ENCODE measurements at places on chromosomes 1 and 21. TPM values are rescaled to one million over a fixed set of nuclear protein-coding genes. Genes with fewer than 3 reads are reported as not detected.

The SYCP1 gene
- total RNA-seq = not detected

The TCHHL1 gene
- not detected for total RNA-seq

The LYPD8 gene
- not detected for total RNA-seq

The CD48 gene
- total RNA-seq = 21.5 TPM

The BNIPL gene
- total RNA-seq = 5.2 TPM

The RGS13 gene
- 4.7 TPM for total RNA-seq

The APCS gene
- total RNA-seq = not detected

The CAMTA1 gene
- 63.4 TPM for total RNA-seq

The GSTM1 gene
- not detected for total RNA-seq

The ZBTB17 gene
- 42.3 TPM for total RNA-seq

The SMPDL3B gene
- 29.1 TPM for total RNA-seq

The GIPC2 gene
- 4.1 TPM for total RNA-seq

- no peak for DNase-seq
Observed at GRCh38 chr1:246001142-246001836, 505.8 kb downstream of the SMYD3 start.

- DNase-seq = peak; percentile 84
Observed at GRCh38 chr1:23169727-23170335, 1.2 kb upstream of the LUZP1 start.

- DNase-seq = no peak
Observed at GRCh38 chr1:209249785-209250440, 333.6 kb upstream of the CAMK1G start.

DNA sequence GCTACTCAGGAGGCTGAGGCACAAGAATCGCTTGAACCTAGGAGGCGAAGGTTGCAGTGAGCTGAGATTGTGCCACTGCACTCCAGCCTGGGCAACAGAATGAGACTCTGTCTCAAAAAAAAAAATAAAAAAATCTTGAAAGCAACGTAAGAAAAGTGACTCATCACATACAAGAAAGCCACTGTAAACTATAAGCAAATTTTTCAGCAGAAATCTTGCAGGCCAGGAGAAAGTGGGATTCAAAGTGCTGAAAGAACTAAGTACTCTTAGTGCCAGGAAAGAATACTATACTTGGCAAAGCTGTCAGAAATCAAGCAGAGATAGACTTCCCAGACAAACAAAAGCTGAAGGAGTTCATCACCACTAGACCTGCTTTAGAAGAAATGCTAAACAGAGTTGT, 4.4 kb upstream of the HMGN1 start:
- no peak for DNase-seq

GRCh38 chr21:16180614-16181013, 450.8 kb downstream of the USP25 start:
- DNase-seq = no peak

GRCh38 chr1:88472298-88472697, 211.8 kb upstream of the PKN2 start:
- DNase-seq = no peak

- peak; percentile 37 for DNase-seq
Observed at GRCh38 chr1:228001738-228002535, 4.9 kb upstream of the WNT3A start.

DNA sequence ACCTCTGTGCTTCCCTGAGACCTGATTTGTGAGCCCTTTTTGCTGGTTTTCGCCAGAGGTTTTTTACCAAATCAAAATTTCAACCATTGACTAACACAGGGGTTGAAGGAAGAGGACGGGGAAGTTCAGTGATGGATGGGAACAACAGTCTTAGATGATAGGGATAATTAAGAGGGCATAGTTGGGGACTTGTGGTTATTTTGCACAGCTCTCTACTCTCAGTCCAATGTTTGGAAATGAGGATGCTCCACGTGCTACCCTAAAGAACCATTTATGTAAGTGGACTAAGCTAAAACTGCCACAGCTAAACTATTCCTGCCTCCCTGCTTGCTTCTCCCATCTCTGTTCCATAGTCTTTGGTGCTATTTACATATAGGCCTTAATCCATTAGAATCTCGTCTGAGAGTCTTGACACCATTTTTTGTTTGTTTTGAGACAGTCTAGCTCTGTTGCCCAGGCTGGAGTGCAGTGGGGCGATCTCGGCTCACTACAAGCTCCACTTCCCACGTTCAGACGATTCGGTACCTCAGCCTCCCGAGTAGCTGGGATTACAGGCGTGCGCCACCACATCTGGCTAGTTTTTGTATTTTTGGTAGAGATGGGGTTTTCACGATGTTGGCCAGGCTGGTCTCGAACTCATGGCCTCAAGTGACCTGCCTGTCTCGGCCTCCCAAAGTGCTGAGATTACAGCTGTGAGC, 684 bp upstream of the MCL1 start:
- DNase-seq = peak; percentile 59

- peak; percentile 63 for DNase-seq
Observed at GRCh38 chr1:119779869-119780356, 11.2 kb upstream of the HMGCS2 start.

GRCh38 chr1:82625537-82625936, 824.8 kb downstream of the ADGRL2 start:
- no peak for DNase-seq

DNA sequence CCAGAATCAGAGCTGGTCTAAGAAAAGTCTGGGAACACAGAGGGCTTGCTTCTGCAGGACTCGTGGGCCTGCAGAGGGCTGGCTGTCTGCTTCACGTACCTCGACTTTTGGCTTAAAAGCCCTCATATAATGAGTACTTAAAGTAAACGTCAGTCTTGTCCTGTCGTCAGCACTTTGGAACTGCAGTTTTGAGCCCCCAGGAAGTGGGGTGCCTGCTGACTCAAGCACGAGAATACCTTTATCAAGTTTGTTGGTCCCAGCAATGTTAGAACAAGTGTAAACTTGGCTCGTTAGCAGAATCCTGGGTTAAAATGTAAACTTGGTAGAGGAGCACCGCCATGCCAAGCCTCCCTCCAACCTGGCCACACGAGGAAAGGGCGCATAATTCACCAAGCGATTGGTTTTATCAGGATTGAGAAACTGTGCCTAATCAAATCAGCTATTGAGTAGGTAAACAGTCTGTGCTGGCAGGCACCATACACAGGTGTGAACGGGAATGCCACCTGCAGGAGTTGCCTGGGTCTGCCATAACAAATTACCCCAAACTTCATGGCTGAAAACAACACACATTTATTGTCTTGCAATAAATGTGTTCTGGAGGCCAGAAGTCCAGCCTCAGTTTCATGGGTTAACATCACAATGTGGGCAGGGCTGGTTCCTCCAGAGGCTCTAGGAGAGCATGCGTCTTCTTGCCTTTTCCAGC, 45.0 kb upstream of the FHAD1 start:
- DNase-seq = no peak

- DNase-seq = no peak
Observed at GRCh38 chr1:9869831-9870251, 40.2 kb downstream of the CTNNBIP1 start.

DNA sequence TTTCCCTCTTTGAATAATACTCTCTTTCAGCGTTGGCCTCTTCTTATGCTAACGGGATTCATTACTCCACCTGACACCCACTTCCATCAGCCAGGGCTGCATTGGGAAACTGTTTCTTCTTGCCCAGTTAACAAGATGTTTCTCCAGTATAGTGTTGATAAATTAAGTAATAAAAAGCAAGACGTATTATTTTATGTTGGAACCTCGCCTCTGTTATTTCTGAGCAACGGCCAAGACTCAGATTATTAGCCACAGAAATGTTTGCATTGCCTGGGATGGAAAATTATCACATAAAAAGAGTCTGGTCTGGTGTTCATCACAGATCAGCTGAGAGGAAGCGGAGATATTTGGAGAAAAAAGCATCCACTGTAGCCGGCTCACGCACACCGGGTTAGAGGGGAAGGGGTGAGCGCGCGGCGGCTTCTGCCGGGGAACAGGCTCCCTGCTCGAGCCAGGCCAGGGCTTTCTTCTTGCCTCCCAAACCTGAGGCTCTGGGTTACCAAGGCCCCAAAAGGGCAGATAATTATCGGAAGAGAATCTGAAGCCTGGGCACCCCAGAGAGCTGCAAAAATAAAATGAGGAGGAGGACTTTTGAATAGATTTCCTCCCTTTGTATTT, 189.5 kb downstream of the PRDM16 start:
- DNase-seq = no peak

- no peak for DNase-seq
Observed at GRCh38 chr1:110643879-110644472, 30.8 kb downstream of the KCNA3 start.
